GM18507 (cell line): ENCODE measurements at places on chromosomes 12 and 14.

DNA sequence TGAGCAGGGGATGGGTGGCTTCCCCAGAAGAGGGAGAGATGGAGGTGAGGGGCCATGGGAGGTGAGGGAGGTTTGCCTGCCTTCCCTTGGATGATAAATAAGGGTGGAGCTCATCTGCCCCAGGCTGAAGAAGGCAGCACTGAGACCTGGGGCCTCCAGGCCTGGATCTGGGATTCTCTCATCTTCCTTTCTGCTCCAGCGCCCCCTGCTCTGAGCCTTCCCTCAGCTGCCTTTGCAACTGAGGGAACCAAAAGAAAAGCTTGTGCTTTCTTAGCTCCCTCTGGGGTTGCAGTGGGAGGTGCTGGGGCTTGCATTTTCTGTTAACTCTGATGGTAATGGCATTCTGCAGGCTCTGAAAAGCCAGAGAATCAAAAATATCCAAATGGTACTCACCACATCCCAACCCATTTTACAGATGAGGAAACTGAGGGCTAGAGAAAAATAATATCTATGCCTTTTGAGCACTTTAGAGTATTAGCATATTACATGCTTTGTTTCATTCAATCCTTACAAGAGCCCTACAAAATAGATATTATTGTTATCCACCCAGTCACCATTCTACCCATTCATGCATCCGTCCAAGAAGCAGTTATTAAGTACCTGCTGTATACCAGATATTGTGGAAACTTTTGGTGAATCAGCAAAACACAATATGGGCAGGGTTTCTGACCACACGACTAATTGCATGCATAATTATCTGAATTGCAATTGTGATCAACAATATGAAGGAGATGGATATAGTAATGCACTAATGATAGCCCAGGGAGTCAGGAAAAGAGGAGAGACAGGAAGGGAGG, 102.2 kb downstream of the WSCD2 start:
- DNase-seq, result no peak

GRCh38 chr12:45974883-45975282, 15.5 kb downstream of the SCAF11 start:
- DNase-seq, result no peak

DNA sequence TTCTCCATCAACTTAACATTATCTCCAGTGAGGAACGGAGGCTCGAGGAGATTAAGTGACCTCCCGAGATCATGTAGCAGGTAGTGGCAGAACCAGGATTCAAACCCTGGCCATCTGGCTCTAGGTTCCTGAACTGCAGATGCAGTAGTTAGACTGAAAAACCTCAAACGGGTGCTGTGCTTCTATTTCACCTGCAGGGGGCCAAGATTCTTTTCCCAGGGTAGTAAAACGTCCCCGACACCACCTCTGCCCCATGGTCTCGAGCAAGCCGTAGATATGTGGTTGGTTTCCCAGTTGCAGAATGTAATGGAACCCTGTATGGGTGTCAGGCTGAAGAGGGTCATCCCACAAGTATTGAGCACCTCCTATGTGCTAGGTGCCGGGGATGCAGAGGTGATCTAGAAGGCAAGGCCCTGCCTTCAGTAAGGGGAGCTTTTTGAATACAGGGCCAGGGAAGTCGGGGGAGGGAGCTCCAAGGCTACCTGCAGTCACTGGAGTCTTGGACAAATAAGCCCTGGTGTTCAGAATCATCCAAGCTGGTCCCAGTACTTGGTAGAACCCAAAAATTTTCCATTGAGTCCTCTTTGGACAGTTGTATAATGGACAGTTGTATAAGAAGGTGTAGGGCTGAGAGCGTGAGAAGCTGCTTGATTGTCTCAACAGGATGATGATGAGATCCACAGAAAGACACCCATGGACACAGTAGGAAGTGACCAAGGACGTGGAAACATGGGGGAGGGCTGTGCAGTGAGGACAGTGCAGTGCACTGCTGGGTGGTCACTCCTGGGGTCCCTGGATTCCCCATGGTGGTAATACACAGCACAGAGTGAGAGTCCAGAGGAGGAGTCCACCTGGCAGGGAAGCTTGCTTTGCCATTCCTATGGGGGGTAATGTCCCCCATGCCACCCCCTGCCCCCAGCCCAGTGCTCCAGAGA, 197.2 kb downstream of the CHST11 start:
- DNase-seq, result no peak

DNA sequence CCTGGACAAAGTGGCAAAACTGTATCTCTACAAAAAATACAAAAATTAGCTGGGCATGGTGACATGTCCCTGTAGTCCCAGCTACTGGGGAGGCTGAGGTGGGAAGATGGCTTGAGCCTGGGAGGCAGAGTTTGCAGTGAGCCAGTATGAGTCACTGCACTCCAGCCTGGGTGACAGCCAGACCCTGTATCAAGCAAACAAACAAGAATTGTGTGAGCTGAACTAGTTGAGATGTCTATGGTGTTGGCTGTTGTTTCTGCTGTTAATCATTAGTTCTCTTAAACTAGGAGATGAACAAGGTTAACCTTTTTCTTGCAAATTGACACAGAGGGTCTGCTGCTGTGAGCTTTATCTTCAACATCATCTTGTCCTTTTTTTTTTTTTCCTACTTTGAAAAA, 23.6 kb downstream of the RASSF3 start:
- no peak for DNase-seq

- DNase-seq, result no peak
These were observed 37.3 kb upstream of the E2F7 start for GRCh38 chr12:77102691-77103090.

- DNase-seq, result no peak
These were observed 85.5 kb downstream of the PLEKHG3 start for GRCh38 chr14:64789696-64790095.

DNA sequence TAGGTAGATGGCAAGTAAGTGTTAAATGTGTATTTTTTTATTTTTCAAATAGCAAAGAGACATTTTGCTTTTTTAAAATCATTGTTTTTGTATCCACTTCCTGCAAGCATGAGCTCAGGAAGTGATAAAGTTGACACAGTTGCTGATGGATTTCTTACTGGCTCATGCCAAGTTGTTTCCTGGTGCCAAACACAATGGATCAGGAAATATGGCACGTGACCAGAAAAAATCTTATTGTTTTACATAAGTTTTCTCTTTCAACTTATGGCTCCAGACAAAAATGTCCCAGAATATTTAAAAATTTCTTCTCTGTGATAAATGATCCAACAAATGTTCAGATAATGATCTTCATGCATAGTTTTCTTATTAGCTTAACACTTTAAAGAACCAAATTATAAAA, 1279.1 kb upstream of the FLRT2 start:
- no peak for DNase-seq

- DNase-seq, result no peak
These were observed 451.3 kb downstream of the FOXG1 start for GRCh38 chr14:29217813-29218450.

DNA sequence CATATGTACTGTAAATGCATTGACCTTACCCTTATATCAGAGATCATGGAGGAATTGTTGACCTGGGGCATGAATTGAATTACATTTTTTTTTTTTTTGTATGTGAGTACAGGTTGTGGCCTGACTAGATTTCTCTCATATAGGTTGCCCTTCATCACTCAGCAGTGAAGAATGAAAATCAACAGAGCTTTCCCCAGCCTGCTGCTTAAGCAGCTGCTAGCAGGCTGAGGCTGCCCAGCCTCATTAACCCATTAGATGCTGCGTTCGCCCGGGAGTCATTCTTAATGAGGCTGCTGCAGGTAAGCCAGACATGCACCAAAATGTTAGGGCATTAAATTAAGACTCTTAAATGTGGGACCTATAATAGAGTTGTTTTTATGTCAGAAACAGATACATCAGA, 236.0 kb downstream of the ETNK1 start:
- DNase-seq, result no peak

DNA sequence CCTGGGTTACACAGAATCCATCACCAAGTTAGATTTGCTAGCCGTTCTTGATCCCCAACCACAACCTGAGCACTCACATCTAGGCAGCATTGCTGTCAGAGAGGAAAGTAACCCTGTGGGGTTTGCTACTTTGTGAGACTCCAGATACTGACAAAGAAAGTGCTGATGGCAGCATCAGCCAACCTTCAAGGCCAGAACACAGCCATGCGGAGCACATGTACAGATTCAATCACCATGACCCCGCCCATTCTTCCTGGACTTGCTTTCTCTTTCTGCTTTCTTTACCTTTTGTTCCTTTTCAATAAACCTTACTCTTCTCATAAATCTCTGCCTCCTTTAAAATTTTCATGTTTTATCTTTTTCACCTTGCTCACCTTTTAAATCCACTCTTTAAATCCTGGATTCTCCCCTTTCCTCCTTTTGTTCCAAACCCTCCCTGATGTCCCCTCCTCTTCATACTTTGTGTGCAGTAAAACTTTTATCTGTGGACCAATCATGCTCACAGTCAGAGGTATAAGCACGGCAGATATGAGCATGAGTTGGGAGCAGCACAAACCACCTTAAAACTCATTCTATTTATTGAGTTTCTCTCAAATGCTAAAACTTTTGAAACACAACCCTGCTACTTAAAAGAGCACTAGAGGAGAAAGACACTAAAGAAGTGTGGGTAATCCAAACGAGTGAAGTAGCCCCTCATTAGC, 21.9 kb upstream of the CERS5 start:
- DNase-seq, result no peak

GRCh38 chr12:49796155-49796554, 32.1 kb downstream of the NCKAP5L start:
- DNase-seq, result no peak

DNA sequence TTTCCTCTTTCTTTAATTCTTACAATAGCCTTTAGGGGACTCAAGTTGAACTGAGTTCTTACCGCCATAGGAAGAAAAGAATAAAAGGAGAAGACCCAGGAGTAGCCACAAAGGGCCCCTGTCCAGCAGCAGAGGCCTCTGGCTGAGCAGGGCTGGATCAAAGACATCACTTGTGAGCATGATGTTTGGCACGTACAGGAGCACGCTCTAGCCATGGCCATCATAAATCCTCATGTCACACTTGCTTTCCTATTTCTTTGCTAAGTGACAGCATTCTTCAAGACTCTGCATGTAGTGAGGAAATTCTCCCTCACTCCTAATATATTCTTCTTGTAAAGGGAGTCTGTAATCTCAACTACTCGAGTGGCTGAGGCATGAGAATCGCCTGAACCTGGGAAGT, 15.7 kb downstream of the CLEC4C start:
- no peak for DNase-seq

DNA sequence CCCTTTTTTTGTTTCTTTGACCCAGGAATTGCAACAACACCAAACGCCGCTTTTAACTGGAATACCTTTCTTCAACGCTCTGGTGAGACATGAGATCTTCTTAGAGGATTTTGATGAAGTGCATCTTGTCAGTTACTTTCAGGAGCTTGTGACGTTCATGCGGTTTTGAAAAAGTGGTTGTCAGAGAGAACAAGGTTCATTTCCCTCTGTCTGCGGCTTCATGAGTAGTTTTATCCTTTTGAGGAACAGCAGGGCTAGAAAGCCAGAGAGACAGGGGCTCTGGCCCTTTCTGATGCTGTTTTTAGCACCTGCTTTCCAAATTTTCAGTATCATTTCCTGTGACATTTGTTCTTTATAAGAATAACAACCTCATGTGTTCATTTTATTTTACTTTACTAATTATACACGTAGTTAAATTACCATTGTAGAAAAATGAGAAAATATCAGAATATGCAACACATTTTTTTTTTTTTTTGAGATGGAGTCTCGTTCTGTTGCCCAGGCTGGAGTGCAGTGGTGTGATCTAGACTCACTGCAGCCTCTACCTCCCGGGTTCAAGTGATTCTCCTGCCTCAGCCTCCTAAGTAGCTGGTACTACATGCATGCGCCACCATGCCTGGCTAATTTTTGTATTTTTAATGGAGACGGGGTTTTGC, 61.8 kb downstream of the GLT1D1 start:
- no peak for DNase-seq
